Mammary epithelial cell (primary cell): ENCODE measurements at places on chromosomes 11 and 22. TPM values are rescaled to one million over a fixed set of nuclear protein-coding genes. Genes with fewer than 3 reads are reported as not detected.

Gene ASCL2
- total RNA-seq = not detected

Gene IL18
- total RNA-seq = 1.3 TPM

Gene FOXR1
- total RNA-seq = not detected

Gene RIMBP3C
- not detected in 2 replicates for total RNA-seq

Gene OR6A2
- 0.64 and 0.68 TPM in 2 replicates for total RNA-seq

Gene CTSW
- not detected for total RNA-seq

Gene OR2AG1
- total RNA-seq = not detected

Gene SEPTIN3
- total RNA-seq = 1.7 TPM

Gene SOX10
- 10.7 TPM for total RNA-seq
